Urinary bladder (tissue), 4 donors: ENCODE measurements at places on chromosomes 3 and 15.

DNA sequence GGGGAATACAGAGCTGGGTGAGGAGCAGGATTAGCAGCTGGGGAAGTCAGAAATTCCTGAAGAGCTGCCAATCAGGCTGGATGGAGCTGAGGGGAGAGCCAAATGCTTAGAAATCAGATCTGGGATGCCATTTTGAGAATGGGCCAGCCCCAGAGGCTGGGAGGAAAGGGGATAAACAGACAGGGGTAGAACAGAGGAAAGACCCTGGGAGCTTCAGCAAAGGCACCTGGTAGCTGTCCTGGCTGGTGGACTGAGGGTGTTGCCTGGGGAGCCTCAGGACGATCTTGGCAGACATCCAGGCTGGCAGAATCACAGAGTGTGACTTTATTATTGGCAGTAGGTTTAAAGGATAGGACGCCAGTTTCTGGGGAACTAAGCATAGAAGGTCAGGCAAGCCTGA lies 97.8 kb downstream of the SQOR start:
- no peak for DNase-seq

- DNase-seq, result no peak
Observed at GRCh38 chr3:31533169-31534064, 692 bp downstream of the STT3B start.

- no peak for DNase-seq
Observed at GRCh38 chr3:150372320-150372719, 35.8 kb upstream of the TSC22D2 start.

- no peak for DNase-seq
Observed at GRCh38 chr3:117853923-117854668, 1144.5 kb downstream of the TUSC7 start.

DNA sequence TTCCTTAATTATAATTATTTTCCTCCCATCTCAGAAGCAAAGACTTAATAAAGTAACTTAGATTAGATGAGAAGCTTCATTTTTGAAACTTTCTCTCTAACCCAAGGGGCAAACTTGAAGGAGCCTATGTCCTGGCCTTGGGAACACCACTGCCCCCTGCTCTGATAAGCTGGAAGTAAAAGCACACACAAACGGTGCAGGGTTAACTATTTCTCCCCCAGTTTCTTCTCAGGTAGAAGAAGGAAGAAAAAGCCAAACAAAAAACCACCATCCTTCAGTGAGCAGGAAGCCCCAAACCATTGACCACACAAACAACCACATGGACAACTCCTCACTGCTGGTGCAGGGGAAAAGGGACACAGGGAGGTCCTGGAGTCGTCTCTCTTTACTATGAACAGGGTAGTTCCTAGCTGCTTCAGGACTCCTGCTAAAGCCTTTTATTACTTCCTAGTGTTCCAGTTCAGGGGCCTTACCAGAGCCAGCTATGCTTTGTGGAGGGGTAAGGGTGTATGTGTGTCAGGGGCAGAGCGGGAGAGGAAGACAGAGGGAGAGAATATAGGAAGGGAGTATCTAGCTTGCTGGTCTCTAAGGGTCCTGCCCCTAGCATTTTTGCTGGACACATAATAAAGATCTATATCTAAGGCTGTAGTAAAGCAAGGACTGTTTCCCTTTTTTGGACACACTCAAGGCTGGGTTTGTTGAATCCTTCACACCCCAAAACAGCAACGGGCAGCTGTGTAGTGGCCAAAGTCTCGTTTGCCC lies 94.0 kb upstream of the UMPS start:
- no peak for DNase-seq
